ENCODE measurements at places on chromosomes 7 and 10. TPM values are rescaled to one million over a fixed set of nuclear protein-coding genes. Genes with fewer than 3 reads are reported as not detected.

Gene HOXA3
- total RNA-seq: not detected

Gene TRDMT1
- total RNA-seq: 14.1 TPM

Gene NODAL
- total RNA-seq: not detected

Gene TMEM229A
- 22.2 TPM for total RNA-seq

Gene ADRB1
- 81.6 TPM for total RNA-seq

Gene CYP2C18
- not detected for total RNA-seq

Gene CDH23
- 49.7 TPM for total RNA-seq

Gene TEX47
- not detected for total RNA-seq

Gene SLC26A5
- not detected for total RNA-seq

Gene MYL7
- total RNA-seq: not detected

Gene GPC2
- total RNA-seq: 23.3 TPM

Gene AKR1D1
- total RNA-seq: not detected

Gene ZPBP
- total RNA-seq: not detected

Gene ZNF32
- total RNA-seq: 37.6 TPM

Gene LRRC17
- total RNA-seq: 9.2 TPM

Gene SOSTDC1
- not detected for total RNA-seq

Gene KCNH2
- 4.0 TPM for total RNA-seq

Gene TLX1
- total RNA-seq: not detected

Gene MRLN
- not detected for total RNA-seq

Gene PRPS1L1
- total RNA-seq: not detected

Gene TUBGCP2
- total RNA-seq: 72.7 TPM

Gene CACNB2
- 34.1 TPM for total RNA-seq

Gene CRYGN
- 0.13 TPM for total RNA-seq

Gene GSAP
- 0.15 TPM for total RNA-seq

Gene ZNF92
- 24.6 TPM for total RNA-seq

Gene PRSS37
- total RNA-seq: not detected

Gene ASZ1
- total RNA-seq: not detected

Gene SUV39H2
- total RNA-seq: 83.2 TPM

Gene MAGI2
- total RNA-seq: 0.57 TPM

Gene POT1
- 24.7 TPM for total RNA-seq

Gene RASA4
- 13.8 TPM for total RNA-seq

Gene UNCX
- total RNA-seq: 1.9 TPM

Gene GPR37
- total RNA-seq: 0.42 TPM

Gene EBF3
- 56.2 TPM for total RNA-seq

Gene SLF2
- 39.4 TPM for total RNA-seq

Gene CALML3
- not detected for total RNA-seq

Gene ZNHIT1
- total RNA-seq: 64.4 TPM

Gene TMEM236
- total RNA-seq: 0.06 TPM

Gene GPR141
- total RNA-seq: not detected

Gene TUBB8
- total RNA-seq: 0.24 TPM

Gene SEC31B
- total RNA-seq: 3.8 TPM

Gene SEMA3C
- 12.4 TPM for total RNA-seq

Gene PAX4
- not detected for total RNA-seq

Gene CPA1
- not detected for total RNA-seq

Gene OR6V1
- not detected for total RNA-seq

Gene GPR26
- total RNA-seq: not detected

Gene IDI2
- total RNA-seq: not detected

Gene ZNF425
- 1.1 TPM for total RNA-seq

Gene ALOX5
- not detected for total RNA-seq

Gene ACTL6B
- not detected for total RNA-seq

Gene HGF
- total RNA-seq: not detected

Gene ANAPC16
- 62.5 TPM for total RNA-seq
